ENCODE measurements at places on chromosomes 2 and 18.

DNA sequence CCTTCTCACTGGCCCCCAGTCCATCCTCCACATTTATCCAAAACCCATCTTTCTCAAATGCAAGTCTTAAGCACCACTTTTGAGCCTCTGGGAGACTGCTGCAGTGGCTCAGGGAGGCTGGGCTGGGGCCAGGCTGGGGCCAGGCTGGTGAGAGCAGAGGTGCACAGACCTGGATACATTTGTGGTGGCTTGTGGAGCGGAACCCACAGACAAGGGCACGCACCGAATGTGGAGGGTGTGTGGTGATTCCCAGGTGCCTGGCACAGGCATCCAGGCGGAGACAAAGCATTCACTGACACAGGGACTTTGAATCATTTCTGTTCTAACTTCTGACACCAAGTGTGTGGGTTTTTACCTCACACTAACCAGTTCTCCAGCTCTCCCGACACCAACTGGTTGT lies 42.2 kb upstream of the MGAT4A start:
- DNase-seq, result no peak

- DNase-seq, result no peak
Observed at GRCh38 chr2:20062615-20063545, 11.5 kb upstream of the LAPTM4A start.

DNA sequence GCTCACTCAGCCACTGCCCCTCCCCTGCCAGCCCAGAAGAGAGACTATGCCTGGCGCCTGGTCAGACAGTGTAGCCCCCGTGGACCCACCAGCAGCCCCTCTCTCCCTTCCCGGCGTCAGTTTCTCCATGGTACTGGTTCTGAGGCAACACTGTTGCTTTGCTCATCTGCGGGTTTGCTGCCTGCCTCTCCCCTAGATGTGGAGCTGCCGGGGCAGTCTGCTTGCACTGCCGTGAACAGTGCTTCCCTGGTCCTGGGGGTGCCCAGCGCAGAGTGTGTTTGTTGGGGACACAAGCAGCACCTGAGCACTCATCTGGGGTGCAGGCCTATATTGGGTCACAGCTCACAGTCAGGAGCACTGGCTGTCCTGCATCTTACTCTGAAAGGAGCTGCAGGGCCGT lies 309.9 kb downstream of the NDUFA10 start:
- DNase-seq, result no peak

GRCh38 chr2:74659462-74659861 lies 5.4 kb downstream of the SEMA4F start:
- no peak for DNase-seq

DNA sequence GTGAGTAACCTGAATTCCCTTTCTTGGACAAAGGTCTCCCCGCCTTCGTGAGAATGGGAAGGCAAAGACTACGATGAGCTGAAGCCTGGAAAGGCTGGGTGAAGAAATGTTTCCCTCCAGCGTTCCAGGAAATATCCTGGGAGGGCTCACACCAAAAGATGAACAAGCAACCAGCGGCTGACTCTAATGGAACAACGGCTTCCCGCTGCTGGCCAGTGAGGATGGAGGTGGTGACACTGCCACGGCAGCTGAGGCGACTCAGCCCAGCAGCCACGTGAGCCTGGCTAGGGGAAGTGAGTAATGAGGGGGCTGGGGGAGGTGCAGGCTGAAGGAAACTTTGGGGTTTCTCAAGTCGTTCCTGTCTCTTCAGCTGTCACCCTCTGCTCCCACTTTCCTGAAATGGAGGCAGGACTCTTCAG lies 105.0 kb upstream of the SMAD7 start:
- peak; percentile 5 for DNase-seq

All from GM12878 (cell line).